Lung microvascular endothelial cell (primary cell): ENCODE measurements at places on chromosomes 12 and 14. TPM values are rescaled to one million over a fixed set of nuclear protein-coding genes. Genes with fewer than 3 reads are reported as not detected.

LMO3 gene
- total RNA-seq = under 0.01 TPM in 1 of 2 replicates, not detected in the other

NPAS3 gene
- total RNA-seq = under 0.01 and 0.20 TPM in 2 replicates

PLA2G1B gene
- not detected in 2 replicates for total RNA-seq

TSPAN19 gene
- total RNA-seq = under 0.01 and 0.20 TPM in 2 replicates

NKX2-1 gene
- total RNA-seq = under 0.01 TPM in 1 of 2 replicates, not detected in the other

FAR2 gene
- total RNA-seq = 45.5 and 46.0 TPM in 2 replicates

COPZ1 gene
- 75.0 and 78.2 TPM in 2 replicates for total RNA-seq

GZMB gene
- total RNA-seq = not detected in 2 replicates

DNA sequence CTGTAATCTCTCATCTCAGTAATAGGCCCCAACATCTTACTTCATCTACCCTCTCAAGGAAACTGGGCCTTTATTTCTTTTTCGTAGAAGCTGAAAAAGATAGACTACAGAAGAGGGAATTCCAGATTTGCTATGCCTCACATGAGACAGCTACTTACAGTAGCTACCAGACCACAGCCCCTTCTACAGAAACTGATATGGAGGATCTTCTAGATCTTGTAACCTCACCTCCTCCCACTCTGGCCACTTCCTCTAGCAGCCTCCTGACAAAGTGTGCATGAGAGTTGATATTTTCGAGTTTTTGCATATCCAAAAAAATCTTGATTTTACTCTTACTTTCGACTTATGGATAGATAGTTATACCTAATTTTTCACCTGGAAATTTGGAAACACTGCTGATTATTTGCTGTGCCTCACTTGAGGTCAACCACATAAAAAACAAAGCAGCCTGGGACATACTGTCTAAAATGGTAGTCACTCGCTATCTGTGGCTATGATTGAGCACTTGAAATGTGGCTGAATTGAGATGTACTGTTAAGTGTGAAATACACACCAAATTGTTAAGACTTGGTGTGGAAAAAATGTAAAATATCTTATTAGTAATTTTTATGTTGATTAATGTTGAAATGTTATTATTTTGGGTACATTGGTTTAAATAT lies 86.3 kb upstream of the NID2 start:
- DNase-seq = no peak

- no peak for DNase-seq
Measured at GRCh38 chr12:51196547-51196946, 21.3 kb downstream of the POU6F1 start.

- DNase-seq = peak; percentile 17
Measured at GRCh38 chr14:39268393-39268792, 34.7 kb downstream of the MIA2 start.

GRCh38 chr14:105026033-105026785 lies 5.3 kb upstream of the CDCA4 start:
- peak; percentile 70 for DNase-seq

- DNase-seq = peak; percentile 21
Measured at GRCh38 chr14:36580856-36581831, 1.3 kb downstream of the NKX2-8 start.

GRCh38 chr12:10242539-10242938 lies 29.9 kb downstream of the GABARAPL1 start:
- no peak for DNase-seq

- DNase-seq = peak; percentile 94
Measured at GRCh38 chr14:75025082-75025481, 22.4 kb downstream of the EIF2B2 start.

DNA sequence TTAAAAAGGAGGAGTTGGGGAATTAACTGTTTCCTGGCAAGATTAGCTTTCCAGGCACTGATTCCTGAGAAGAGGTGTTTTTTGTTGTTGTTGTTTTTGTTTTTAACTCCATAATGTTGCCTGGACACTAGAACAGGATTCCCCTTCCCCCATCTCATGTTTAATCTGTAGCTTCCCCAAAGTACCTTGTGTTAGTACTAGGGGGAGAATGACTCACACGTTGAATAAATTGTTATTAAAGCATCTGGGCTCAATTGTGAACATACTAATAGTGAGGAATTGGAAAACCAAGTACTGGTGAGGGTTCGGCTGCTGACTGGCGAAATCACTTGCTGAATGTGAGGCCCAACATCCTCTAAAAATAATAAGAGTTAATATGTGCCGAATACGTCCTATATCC lies 1.3 kb upstream of the GNG2 start:
- no peak for DNase-seq

DNA sequence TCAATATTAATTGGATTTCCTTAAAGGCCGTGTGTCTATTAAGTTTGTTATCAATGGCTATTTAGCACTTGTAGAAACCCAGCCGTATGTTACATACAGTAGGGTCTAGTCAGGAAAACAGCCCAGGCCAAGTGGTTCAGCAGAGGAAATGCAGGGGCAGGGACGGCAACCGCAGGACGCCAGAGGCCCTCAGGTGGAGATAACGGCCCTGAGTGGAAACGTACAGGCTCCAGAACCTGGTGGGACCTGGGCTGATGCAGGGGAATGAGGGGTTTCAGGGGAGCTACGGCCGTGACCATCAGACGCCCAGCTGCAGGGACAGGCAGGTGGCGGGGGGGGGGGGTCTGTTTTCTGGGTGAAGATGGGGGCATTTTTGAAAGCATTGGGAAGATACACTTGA lies 3.7 kb upstream of the ANKLE2 start:
- DNase-seq = no peak

- no peak for DNase-seq
Measured at GRCh38 chr12:101746196-101746595, 6.9 kb upstream of the SYCP3 start.
